Activated T-cell treated with anti-CD3 and anti-CD28 coated beads, Interleukin-2, amount 50 U/mL, for 72 hours (primary cell): ENCODE measurements at places on chromosomes 1 and 21. TPM values are rescaled to one million over a fixed set of nuclear protein-coding genes. Genes with fewer than 3 reads are reported as not detected.
A peak's percentile ranks its signal among the peaks of the same experiment; 100 is the strongest.

- no peak for DNase-seq
These were observed 34.5 kb downstream of the BTG3 start for GRCh38 chr21:17578162-17578561.

DNA sequence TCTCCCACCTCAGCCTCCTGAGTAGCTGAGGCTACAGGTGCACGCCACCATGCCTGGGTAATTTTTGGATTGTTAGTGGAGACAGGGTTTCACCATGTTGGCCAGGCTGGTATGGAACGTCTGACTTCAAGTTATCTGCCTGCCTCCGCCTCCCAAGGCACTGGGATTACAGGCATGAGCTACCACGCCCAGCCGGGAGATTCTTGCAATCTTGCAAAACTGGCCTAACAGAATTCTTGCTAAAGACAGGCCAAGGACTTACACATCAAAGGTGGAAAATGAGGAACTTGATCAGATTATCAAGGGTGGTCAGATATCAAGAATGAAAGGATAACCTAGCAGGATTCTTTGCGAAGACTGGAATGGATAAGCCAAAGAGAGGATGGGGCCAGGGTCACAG is 98.3 kb upstream of the TIAM1 start:
- no peak for DNase-seq

DNA sequence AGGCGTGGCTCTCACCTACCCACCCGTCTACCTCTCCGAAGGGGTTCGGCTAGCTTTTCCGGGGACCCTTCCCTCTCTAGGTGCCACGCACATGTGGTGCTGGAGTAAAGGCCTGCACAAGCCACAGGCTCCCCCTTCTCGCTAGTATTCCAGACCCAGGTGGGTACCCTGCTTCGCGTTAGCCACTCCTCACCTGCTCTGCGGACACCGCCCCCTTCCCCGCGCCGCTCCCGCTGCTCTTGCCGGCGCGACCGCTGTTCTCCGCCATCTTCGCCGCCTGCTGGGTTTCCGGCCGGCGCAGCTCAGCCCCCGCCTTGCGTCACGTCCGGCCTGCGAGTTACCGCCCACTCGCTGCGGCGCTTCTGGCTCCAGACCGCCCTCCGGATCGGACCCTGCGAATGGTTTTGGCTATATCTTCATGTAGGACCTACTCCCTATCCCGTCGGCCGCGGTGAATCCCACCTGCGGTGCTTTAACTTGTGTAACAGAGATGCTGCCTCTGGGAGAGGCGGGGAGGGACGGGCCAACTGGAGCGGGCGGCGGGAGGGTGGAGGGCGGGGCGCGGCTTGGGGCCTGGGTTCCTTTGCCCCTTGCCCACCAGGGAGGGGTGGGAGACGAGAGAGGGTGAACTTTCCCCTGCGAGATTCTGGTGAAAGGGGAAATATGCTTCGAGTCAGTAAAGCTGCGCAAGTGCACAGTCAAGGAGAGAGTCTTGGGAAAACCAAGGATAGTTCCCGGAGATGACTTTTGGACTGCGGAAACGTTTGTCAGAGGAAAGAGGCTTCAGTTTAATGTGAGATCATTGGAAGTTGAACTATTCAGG is at the start of the genes NIT1 and PFDN2:
Gene NIT1, plus strand, starts transcription at position 347 of the 823 bp plus-strand sequence. Its CDS starts 72 bp downstream, at position 419.
Gene PFDN2, minus strand, starts transcription at position 279 of the 823 bp plus-strand sequence. Its CDS starts 11 bp downstream, at position 268.
- DNase-seq = peak; percentile 92

DNA sequence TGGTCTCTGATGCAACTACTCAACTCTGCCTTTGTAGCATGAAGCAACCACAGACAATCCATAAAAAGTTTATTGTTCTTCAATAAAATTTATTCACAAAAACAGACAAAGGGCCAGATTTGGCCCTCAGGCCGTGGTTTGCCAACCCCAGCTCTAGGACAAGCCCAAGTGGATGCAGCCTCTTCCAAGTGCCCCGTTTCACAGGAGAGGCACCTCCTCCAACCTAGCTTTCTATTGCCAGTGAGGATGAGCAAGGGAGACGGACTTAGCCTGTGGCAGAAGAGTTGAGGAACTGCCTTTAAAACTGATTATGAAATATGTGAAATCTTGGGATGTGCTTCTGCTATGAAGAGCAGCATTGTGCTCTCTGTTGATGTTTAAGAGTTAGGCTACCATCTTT is 105.4 kb downstream of the PSMG1 start:
- no peak for DNase-seq

DNA sequence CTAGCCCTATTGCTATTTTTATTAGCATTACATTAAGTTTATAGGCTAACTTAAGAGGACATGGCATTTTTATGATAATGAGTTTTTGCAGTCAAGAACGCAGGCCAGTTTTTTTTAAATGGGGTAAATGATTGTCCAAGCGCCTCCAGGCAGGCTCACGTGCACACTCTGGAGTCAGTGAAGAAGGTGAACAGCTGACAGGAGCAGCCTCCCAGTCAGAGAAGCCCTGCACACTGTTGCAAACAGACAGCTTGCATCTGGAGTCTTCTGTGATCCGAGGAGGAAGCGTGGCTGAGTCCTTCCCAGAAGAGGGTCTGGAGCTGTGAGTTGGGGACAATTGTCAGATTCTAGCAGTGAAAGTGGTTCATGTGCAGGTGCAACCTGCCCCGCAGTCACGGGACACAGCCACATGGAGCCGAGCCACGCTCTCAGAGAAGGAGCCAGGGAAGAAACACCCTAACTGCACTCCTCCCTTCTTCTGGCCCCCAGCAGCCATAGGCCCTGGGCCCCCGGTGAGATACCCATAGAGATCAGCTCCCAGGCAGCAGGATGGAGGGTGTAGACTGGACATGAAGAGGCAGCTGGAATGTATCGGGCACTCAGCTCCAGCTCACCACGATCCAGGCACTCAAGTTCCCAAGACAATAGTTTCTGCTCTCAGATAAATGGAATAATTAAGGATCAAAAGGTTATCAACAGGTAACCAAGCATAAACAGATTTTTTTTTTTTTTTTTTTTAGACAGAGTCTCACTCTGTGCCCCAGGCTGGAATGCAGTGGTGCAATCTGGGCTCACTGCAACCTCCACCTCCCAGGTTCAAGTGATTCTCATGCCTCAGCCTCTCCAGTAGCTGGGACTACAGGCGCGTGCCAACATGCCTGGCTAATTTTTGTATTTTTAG is 26.4 kb downstream of the CAPN2 start:
- no peak for DNase-seq

GRCh38 chr1:154527192-154527591 is 25.0 kb upstream of the SHE start:
- DNase-seq = no peak

- peak; percentile 85 for DNase-seq
These were observed 17.9 kb upstream of the MIIP start for GRCh38 chr1:12001249-12001917.

GRCh38 chr1:27660300-27660835 is 11.6 kb downstream of the IFI6 start:
- no peak for DNase-seq

GRCh38 chr1:14650951-14651350 is 52.5 kb downstream of the KAZN start:
- no peak for DNase-seq

DNA sequence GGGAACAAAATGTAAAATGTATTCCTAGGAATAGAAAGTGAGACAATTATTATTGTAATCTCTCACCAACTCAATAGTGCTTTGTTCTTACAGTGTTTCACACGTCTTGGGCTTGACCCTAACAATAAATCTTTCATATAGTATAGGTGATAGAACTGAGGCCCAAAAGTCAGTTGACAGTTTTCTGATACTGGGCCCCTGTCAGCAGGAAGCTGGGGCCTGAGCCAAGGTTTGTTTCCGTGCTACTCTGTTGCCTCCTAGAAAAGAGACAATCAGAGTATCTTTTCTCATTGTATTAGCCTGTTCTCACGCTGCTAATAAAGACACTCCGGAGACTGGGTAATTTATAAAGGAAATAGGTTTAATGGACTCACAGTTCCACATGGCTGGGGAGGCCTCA is 5.0 kb downstream of the RRP1B start:
- DNase-seq = no peak

DNA sequence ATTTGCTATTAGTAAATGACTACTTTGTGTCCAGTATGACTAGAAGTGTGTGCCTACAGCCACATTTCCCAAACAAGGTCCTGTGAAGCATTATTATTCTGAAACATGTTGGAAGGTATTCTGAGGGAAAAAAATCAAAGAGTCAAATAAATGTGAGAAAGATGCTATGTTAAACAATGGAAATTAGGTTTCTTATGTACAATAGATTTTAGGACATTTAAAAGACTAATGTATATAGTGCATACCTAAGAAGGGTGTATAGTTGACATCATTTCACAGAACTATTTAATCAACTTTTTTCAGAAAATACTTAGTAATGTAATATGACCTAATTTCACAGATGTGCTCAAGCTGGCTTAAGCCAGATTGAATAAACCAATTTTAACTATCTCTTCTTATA is 582.5 kb downstream of the USP25 start:
- no peak for DNase-seq

GRCh38 chr1:8283058-8283884 is 34.6 kb upstream of the SLC45A1 start:
- DNase-seq = peak; percentile 32

- no peak for DNase-seq
These were observed 48.4 kb upstream of the ZBTB18 start for GRCh38 chr1:244002721-244003120.

GRCh38 chr1:91754816-91755580 is 131.0 kb downstream of the TGFBR3 start:
- DNase-seq = no peak

Gene LRRC8B
- 38.9 TPM for total RNA-seq

Gene PKP1
- total RNA-seq = not detected

Gene VTCN1
- total RNA-seq = not detected

Gene NRIP1
- total RNA-seq = 14.1 TPM
